ENCODE measurements at places on chromosomes 1 and 21.

GRCh38 chr1:153730468-153730988 lies 2.7 kb downstream of the INTS3 start:
- DNase-seq: no peak

- no peak for DNase-seq
Observed at GRCh38 chr1:117664314-117664713, 58.5 kb downstream of the TENT5C start.

- DNase-seq: no peak
Observed at GRCh38 chr1:212611000-212611948, 2.7 kb downstream of the ATF3 start.

DNA sequence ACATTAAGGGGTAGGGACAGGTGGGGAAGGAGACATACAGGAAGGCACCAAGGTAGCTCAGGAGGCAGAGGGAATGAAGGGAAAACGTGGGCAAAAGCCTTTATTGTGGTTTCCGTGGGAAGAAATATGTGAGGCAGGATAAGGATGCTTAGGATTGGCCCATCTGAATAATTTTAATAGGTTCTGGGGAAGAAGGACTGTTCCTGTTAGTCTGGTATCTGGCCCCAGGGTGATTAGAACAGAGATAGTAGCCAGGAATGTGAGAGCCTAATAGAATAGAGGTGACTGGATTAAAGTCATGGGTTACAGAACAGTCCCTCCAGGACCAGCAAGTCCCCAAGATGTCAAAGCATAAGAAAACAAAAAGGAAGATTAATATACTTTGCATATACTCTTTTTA lies 545.2 kb upstream of the CAMK1G start:
- no peak for DNase-seq

- peak; percentile 12 for DNase-seq
Observed at GRCh38 chr1:86706018-86706635, 1.8 kb downstream of the SH3GLB1 start.

- no peak for DNase-seq
Observed at GRCh38 chr21:19244502-19245187, 841.1 kb upstream of the TMPRSS15 start.

- DNase-seq: no peak
Observed at GRCh38 chr21:45533846-45534635, 8.2 kb downstream of the SLC19A1 start.

DNA sequence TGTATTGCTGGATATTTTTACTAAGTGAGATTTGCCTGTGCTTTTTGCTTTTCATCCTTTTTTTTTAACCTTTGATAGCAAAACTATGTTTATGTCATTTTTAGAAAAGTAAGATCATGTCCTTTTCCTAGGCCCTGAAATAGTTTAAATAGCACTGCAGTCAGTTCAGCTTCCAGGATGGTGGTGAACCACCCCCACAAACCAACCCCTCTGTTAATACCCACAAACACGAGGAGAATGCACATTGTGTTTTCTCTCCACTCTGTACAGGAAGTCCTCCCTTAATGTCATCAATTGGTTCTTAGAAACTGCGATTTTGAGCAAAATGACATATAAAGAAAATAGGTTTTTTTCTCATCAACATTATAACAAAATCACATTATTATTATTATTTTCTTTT lies 117.7 kb upstream of the DSCAM start:
- DNase-seq: no peak

- DNase-seq: no peak
Observed at GRCh38 chr1:156897078-156897825, 3.7 kb downstream of the PEAR1 start.

DNA sequence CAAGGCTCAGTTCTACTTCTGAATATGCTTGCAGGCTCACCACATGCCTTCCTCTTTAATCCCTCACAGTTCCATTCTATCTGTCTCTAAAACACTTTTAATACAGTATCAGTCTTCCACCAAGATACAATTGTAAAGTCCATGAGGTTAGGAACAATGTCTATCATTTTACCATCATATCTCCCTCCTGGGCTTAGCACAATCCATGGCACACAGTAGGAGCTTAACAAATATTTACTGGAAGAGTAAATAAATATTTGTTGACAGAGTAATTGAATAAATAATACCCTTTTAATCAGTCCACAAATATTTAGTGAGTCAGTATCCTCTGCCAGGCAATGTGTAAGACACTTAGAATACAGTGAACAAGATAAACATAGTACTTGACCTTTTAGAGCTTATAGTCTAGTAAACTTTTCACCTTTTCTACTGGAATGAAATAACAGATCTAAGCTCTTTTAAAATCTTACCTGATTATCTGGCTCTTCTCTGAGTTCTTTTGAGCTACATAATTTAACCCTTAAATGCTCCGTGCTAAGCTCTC lies 12.7 kb upstream of the GADD45A start:
- no peak for DNase-seq

- no peak for DNase-seq
Observed at GRCh38 chr1:99943223-99943794, 26.5 kb upstream of the SLC35A3 start.

DNA sequence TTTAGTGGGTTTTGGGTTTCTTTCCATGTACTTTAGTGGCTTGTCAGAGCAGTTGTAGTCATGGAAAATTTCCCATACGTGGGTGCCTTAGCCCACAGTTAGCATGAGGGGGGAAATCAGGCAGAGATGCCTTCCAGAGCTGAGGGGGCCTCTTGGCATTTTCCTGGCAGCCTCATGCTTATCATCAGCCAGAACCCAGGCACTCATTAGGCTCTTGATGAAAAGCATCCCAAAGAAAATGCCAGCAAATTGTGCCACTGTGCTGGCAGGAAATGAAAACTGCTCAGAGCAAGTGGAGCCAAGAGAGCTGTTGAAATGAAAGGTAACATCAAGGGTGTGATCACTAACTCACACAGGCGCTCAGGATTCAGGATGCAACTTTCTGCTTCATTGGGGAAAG lies 128.0 kb downstream of the TNNI3K start:
- DNase-seq: no peak

DNA sequence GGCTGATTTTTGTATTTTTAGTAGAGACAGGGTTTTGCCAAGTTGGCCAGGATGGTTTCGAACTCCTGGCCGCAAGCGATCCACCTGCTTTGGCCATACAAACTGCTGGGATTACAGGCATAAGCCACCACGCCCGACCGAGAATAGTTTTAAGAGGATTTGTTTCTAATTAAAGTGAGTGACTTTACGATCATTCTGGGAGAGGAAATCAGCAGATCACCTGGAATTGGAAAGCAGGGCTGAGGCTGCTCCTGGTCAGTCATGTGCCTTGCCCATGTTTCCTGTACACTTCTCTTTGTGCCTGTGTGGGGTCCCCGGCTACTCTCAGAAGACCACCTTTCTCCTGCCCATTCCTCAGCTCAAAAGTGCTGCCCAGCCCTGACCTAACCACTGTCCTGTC lies 33.9 kb downstream of the ZBTB8B start:
- DNase-seq: no peak

- no peak for DNase-seq
Observed at GRCh38 chr21:41459884-41460534, 34.0 kb downstream of the MX1 start.

DNA sequence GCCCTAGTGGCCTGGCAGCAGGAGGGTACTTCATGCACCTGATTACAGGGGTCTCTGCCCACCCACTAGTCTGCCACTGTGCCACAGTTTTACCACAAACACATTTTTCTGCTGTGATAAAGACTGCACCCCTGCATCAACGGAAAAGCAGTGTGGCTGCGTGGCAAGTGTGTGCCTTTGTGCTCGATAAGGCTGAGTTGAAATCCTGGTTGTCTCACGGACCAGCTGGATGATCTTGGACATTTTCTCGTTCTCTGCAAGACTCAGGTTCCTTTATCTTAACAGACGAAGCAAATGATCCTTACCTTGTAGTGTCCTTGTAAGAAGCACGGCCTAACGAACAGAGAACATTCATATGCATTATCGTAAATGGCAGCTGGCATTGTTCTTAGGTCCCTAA lies 10.2 kb downstream of the GRHL3 start:
- DNase-seq: no peak

DNA sequence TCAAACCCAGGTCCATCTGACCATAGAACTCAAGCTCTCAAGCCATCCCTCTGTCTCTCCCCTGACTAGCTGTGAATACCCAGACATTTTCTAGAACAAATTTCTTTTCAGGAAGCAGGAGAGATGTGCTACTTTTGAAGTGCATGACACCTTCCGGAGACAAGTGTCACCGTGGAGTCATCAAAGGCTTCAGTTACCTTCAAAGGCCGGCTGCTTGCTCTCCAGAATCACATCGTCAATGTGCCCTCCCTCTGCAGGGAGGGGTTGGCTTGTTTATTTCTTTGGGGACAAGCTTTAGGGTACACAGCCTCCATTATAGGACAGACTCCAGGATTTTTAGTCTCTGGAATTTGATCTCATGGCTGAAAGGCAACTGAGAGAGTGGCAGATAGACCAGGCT lies 37.7 kb upstream of the IGSF21 start:
- DNase-seq: no peak

DNA sequence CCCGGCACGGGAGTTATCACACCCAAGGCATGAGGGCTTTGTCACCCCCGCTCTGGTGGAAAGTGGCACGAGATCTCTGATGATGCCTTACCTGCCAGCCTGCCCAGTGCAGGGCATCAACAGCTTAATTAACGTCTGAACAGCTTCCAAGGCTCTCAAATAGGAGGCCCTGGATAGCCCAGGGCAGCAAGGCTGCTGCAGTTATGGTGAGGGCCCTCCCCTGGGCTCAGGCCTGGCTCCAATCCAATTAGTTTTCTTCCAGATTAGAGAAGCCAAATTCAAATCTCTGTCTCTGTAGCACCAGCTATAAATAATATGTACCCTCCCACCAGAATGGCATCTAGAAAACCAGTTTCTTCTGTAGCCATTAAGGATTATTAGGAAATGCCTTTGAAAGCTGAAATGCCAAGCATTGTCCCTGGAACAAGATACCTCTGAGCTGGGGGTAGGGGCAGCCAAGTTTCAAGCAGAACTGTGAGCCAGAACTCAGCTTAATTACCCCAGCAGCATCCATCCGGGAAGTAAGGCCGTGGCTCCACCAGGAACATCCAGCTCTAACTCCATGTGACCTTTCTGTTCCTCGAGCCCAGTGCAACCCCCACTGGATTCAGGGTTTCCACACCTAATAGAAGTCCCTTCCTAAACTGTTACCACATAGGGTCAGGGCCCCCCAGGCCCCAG lies 12.5 kb downstream of the QSOX1 start:
- DNase-seq: no peak

DNA sequence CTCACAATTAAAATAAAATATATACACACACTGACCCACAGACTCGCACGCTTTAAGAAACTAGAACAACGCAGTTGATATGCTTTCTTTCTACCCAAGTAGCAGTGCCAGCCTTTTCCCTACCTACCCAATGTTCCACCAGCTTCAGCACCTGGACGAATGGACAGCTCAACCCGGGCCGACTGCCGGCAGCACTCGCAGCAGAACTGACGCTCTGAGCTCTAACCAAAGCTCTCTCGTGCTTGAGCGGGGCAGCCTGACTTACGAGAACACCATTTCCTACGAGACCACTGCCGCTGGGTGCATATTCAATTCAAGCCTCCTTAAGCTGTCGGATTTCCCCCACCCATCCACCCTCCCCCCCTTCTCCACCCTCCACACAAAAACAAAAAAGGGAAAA lies 127.4 kb upstream of the DPYD start:
- peak; percentile 47 for DNase-seq

GRCh38 chr1:68379085-68379478 lies 70.7 kb downstream of the RPE65 start:
- no peak for DNase-seq

GRCh38 chr1:39105061-39105840 lies 79.1 kb downstream of the NDUFS5 start:
- no peak for DNase-seq

DNA sequence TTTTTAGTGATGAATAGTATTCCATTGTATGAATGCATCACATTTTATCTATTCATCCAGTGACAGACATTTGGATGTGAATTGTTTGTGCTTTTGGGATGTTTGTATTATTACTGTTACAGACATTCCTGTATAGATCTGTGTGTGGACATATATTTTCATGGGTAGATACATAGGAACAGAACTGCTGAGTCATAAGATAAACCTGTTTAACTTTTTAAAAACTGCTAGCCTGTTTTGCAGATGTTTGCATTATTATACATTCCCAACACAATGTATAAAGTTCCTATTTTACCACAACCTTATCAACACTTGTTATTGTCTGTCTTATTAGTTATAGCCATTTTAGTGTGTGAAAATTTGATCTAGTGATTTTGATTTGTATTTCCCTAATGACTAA lies 46.8 kb downstream of the TYW3 start:
- no peak for DNase-seq

DNA sequence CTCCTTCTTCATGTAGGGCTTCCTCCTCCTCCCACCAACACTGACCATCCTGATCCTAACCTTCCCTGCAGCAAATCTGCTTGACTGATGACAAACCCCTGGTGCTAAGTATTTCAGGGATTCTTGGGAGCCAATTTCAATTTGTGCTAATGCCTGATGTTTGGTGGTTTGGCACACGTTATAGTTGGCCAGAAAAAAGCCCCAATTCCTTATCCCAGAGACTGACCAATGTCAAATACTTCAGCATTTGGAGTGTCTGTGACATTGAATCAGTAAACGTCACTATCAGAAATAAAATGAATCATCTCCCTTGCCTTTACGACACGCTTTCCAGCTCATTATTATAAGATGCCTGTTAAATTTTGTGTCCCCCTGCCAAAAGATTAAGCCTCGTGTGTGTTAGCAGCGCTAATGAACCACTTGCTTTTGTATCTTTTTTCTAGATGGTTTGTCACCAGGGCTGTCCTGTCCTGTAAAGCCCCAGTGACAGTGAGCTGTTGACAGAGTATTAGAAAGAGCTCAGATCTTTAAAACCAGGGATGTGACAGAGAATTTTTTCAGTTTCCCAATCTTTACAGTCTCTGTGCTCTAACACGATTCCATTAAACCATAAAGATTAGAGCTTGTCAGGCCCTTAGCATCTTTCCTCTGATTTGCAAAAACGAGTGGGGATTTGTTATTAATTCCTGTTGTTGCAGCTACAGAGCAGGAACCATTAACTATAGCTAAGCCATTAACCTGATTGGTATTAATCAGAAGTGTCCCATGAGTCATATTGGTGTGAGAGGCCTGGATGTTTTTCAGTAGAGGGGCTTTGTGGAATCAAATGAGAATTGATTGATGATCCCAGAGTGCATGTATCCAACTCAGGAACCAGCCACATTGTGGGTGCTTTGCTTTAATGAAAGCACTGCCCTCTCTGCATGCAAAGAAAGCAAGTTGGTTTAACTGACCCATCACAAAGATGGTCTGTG lies 665.1 kb upstream of the PLXNA2 start:
- DNase-seq: no peak

GRCh38 chr1:24051206-24051945 lies 60.6 kb downstream of the MYOM3 start:
- peak; percentile 48 for DNase-seq

DNA sequence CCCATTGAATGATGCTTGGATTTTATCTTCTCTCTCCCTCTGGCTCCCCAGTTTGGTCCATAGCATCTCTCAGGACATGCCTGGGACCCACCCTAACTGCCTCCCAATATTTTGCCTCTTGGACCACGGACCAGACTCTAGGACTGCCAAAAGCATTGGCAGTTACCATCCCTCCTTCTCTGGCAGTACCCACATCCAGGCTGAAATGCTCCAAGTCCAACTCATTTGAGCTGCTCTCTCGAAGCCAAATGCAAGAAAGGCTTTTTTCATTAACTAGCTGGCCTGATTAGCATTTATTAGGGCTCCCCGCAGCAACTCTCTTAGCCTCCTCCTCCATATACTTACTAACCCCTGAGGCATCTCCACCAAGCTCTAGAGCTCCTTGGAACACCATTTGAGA lies 140.0 kb upstream of the GRIK3 start:
- no peak for DNase-seq

Measured in AML-193 (cell line).